ENCODE measurements at places on chromosomes 2 and 18.
A peak's percentile ranks its signal among the peaks of the same experiment; 100 is the strongest.

GRCh38 chr18:75546964-75547363 lies 119.5 kb upstream of the SMIM21 start:
- DNase-seq, result no peak

DNA sequence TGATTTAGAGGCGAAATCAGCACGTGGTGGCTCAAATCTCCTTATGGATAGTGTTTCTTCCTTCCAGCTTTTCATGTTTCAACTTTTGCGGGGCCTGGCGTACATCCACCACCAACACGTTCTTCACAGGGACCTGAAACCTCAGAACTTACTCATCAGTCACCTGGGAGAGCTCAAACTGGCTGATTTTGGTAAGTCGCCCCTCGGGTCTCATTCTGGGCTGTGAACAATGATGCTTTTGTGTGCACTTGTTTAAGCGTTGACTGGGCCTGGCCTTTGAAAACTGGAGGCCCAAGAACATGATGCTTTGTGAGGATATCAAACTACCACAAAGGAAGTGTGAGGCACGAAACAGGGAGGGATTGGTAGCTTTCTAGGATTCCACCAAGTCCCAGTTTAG lies 27.4 kb downstream of the CDK15 start:
- no peak for DNase-seq

GRCh38 chr2:20430461-20431300 lies 16.2 kb upstream of the RHOB start:
- DNase-seq, result no peak

DNA sequence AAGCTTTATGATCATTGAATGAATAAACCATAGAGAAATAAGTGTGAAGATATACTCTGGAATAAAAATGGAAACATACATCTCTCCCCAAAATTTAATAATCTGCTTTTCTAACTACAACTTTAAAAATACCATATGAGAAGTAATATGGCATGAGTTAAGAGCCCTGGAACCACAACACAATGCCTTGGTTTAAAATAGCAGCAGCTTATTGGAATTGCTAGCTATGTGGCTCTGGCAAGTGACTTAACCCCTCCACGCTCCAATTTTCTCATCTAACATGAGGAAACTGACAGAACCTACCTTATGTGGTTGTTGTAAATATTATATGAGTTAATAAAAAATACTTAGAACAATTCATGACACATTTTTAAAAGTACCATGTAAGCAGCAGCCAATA lies 76.4 kb downstream of the VPS54 start:
- DNase-seq, result no peak

- DNase-seq, result no peak
These were observed 17.8 kb upstream of the TCF4 start for GRCh38 chr18:55605733-55606338.

GRCh38 chr2:10362096-10362897 lies 59.6 kb downstream of the HPCAL1 start:
- DNase-seq, result no peak

DNA sequence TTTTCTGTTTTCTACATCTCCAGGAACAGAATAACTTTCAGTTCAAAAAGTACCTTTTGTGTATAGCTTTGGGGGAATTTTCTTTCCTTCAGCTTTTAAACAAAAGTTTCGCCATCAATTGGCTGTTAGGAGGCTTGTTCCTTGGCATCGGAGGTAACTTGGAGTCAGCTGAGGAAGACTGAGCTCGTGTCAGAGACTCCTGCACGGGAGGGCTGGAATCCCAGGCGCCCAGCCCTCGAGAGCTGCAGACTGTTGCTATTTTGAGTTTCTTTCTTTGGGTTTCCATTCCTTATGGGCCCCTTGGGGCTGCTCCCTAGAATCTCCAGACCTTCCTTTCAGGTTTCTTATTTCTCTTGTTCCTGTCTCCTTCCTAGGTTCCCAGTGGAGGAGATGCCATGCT lies 8.1 kb downstream of the EMILIN2 start:
- DNase-seq, result no peak

- DNase-seq, result no peak
These were observed 65.1 kb upstream of the THOC1 start for GRCh38 chr18:332721-333510.

DNA sequence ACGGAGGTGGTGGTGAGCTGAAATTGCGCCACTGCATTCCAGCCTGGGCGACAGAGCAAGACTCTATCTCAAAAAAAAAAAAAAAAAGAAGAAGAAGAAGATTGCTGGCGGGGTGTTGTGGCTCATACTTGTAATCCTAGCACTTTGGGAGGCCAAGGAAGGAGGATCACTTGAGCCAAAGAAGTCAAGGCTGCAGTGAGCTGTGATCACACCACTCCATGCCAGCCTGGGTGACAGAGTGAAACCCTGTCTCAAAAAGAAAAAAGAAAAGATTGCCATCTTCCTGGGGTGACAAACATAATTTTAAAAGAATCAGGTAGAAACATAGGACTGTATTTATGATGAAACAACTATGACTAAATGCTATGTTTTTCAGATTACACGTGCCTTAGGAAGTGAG lies 55.1 kb upstream of the EML4 start:
- DNase-seq, result no peak

DNA sequence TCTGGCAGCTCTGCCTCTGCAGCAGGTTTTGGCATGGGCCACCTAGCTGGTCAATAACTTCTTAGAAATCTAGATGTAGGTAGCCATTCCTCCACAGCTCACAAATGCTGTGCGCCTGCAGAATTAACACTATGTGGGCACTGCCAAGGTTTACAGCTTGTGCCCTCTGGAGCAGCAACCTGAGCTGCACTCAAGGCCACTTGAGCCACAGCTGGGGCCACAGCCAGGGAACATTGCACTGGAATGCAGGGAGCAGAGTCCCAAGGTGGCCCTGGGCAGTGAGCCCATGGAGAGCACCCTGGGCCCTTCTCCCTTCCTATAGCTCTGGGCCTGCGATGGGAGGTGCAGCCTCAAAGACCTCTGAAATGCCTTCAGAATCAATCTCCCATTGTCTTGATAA lies 365.3 kb downstream of the SATB2 start:
- DNase-seq, result no peak

- DNase-seq, result no peak
These were observed 677.6 kb downstream of the IRS1 start for GRCh38 chr2:226122041-226122440.

DNA sequence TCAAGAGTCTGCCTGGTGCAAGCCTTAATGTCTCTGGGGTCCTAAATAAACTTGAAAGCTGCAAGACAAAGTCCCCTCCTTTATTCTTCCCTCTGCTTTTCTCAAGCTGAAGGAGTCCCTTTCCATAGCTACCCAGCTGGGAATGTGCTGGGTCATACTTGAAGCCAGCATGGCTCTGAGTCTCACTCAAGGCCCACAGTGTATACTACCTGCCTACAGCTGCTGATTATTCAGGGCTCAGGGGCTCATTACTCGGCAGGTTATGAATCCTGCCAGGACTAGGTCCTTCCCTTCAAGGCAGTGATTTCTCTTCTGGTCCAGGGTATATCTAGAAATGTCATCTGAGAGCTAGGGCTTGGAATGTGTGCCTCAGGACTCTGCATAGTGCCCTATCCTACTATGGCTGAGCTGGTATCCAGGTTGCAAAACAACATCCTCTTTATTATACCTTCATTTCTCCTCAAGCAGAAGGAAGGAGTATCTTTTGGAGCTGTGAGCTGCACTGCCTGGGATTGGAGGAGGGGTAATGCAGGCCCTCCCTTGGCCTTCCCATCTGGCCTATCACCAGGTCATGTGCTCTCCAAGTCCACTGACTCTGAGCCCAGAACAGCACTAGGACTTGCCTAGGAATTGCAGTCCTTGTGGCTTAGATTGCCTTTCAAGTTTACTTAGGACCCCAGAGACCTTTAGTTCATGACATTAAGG lies 22.3 kb downstream of the IL1RN start:
- no peak for DNase-seq

DNA sequence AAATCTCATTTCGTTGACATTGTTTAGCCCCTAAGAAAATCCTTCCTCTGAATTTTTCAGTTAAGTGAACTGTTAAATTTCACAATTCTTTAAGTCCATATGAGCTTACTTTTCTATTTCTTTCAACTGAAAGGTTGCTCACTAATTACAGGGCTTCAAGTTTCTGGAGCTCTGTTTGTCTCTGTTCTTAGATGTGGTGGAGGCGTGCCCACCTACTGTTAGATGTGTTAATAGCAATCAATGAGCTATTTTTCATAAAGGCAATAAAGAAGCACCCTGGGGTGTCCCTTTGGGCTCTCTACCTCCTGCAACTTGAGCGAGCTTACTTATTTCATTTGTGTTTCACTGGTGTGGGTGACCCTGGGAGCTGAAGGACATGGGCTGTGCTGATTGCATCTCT lies 25.0 kb downstream of the CREG2 start:
- no peak for DNase-seq

GRCh38 chr2:151782378-151783132 lies 45.7 kb downstream of the ARL5A start:
- DNase-seq, result no peak

- DNase-seq, result no peak
These were observed 45.7 kb downstream of the CCDC93 start for GRCh38 chr2:117967977-117968718.

- DNase-seq, result no peak
These were observed 568.1 kb upstream of the CRIM1 start for GRCh38 chr2:35787302-35788031.

GRCh38 chr2:157159221-157159934 lies 98.1 kb upstream of the GALNT5 start:
- DNase-seq, result no peak

- no peak for DNase-seq
These were observed 61.1 kb downstream of the FMNL2 start for GRCh38 chr2:152396051-152396511.

- no peak for DNase-seq
These were observed 398.2 kb downstream of the ADCYAP1 start for GRCh38 chr18:1302861-1303260.

- no peak for DNase-seq
These were observed 270.8 kb downstream of the ZEB2 start for GRCh38 chr2:144249035-144249637.

GRCh38 chr2:56318147-56318546 lies 134.4 kb downstream of the CCDC85A start:
- DNase-seq, result no peak

GRCh38 chr2:25333981-25334380 lies 7.7 kb downstream of the DNMT3A start:
- DNase-seq, result no peak

GRCh38 chr2:85872536-85873161 lies 16.1 kb downstream of the ST3GAL5 start:
- no peak for DNase-seq

DNA sequence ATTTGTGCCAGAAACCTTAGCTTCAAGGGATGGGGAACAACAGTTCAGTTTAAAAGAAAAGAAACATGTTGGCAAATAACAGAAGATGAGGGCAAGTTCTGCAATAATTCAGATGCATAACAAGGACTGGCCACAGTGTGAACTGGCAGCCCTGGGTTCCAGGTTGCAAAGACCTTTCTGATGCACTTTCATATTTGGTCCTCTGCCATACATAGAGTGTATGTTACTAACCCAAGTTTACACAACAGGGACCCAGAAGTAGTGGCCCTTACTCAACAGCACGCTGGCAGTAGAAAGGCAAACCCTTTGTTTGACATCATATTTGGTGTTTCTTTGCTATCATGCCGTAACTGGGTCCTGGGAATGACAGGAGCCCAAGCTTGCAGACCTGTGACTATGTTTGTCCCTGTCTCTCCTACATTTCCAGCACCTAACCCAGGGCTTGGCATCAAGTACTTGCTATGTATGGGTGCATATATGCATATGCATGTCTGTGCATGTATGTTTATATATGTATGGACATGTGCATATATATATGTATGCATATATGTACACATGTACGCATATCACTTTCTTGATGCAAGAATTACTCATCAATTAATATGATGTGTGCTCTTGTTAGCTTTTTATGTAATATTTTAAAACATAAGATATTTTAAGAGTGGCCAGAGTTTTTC lies 94.3 kb downstream of the MBP start:
- no peak for DNase-seq

- no peak for DNase-seq
These were observed 13.4 kb upstream of the ZNF512 start for GRCh38 chr2:27569398-27569797.

GRCh38 chr2:170368370-170368769 lies 190.4 kb downstream of the MYO3B start:
- no peak for DNase-seq

- DNase-seq, result no peak
These were observed 175.2 kb downstream of the SH3RF3 start for GRCh38 chr2:109304242-109304641.

DNA sequence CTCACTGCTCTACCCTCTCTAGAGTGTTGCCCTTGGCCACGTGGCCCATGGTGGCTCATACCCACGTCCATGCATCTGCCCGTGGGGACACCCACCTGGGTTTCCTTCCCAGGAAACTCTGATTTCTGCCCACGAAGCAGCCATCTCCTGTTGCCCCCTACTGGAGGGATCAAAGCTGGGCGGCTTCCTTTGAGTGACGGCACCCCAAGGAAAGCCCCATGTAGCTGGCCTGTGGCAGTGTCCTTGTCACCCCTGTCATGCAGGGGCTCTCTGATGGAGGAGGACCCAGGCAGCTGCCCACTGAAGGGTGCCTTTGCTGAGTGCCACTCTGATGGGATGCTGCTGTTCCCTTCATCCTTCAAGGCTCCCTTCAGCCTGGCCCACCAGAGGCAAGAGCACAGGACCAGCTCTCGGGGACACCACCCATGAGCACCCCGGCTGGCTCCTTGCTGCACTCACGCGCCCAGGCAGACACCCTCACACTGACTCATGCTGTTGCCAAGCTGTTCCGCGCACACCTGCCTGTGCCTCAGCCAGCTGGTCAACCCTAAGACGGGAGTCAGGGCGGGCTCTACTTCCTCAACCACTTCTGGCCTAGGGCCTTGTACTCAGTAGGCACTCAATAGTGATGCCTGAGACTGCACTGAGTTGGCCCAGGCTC lies 101.1 kb downstream of the CTIF start:
- no peak for DNase-seq

DNA sequence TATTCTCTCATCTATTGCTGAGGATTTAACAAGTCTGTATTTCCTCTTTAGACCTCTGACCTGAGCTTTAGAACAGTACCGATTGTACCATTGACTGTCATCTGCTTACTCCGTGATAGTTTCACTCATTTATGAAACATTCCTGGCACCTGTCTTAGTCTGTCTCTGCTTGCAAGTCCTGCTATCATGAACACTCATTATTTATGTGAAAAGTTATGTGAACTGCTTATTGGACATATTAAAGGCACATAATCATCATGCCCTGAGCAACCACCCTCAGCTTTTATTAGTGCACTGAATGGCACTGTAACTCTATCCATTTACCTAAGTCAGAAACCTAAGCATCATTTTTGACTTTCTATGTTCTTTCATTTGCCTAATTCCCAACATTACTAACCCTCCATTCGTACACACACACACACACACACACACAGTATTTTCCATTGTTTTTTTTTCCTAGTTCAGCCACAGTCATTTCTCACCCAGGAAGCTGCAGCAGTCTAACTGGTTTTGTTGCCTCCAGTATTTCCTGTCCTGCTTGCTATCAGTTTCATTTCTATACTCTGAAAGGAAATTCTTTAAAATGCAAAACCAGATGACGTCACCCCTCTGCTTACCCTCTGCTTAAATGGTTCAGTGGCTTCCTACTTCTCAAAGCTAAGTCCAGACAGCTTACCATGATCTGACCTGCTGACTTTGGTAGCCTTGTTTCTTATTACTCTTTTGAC lies 146.1 kb downstream of the HAUS1 start:
- peak; percentile 62 for DNase-seq

GRCh38 chr18:79528846-79529245 lies 133.1 kb downstream of the NFATC1 start:
- DNase-seq, result no peak

Data from NCI-H510A (cell line).